ENCODE measurements at places on chromosomes 2 and 18.

- DNase-seq = no peak
Measured at GRCh38 chr2:158497486-158497885, 40.7 kb downstream of the PKP4 start.

- no peak for DNase-seq
Measured at GRCh38 chr2:218019411-218020060, 16.7 kb upstream of the TNS1 start.

DNA sequence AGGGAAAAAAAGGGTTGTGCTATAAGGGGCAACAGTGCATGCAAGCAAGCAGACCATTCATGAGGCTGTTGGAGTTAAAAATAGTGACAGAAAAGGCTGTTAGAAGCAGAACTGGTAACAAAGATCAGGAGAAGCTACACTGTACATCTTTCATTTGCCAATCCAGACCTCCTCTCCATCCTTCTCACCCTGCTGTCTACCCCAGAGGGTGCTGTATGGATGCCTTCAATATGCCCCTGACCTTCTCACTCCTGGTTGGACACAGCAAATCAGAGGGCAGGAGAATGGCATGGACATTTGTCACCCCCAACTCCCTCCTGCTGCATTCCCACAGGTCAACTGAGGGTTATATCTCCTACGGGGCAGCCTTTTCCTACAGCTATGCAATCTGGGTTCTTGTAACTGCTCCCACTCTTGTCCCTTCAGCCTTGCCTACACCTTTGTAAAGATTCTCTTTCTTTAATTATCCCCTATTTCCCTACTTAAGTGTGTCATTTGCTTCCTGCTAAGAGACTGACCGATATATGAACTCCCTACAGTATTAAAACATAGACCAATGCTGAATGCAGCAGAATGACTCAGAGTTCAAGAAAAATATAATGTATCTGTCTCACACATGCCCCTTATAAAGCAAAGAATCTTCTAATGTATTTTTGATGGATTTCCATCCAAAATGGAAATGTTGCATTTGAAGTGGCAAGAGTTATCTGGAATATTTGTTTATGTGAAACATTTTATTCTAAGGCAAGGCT, 169.2 kb upstream of the NCKAP5 start:
- DNase-seq = no peak

GRCh38 chr18:31980863-31981262, 37.8 kb upstream of the RNF125 start:
- DNase-seq = no peak

DNA sequence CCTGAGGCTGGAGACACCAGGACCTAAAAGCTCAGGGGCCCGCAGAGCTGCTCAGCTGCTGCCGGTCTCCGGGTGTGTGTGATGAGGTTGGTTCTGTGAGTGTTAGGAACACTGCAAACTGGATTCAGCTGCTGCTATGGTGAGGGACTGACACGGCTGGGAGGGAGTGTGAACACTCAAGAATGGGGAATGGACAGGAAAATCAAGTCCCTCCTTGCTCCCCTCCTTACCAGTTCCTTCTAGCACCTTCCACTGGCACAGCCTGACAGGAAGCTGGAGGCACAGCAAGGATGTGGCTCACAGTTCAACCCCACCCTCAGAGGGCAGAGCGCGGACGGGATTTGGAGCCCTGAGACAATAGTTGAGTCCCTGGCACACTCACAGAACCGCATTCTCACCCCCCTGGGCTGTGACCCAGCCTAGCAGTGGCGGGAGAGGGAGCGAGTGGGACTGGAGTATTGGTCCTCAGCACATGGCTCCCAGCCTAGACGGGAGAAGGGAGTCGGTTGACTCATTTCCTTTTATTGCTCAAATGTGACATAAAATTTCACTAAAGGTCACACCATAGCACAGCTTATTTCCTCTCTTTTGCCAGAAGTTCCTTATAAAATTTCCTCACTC, 42.5 kb downstream of the LRRC30 start:
- peak; percentile 60 for DNase-seq

DNA sequence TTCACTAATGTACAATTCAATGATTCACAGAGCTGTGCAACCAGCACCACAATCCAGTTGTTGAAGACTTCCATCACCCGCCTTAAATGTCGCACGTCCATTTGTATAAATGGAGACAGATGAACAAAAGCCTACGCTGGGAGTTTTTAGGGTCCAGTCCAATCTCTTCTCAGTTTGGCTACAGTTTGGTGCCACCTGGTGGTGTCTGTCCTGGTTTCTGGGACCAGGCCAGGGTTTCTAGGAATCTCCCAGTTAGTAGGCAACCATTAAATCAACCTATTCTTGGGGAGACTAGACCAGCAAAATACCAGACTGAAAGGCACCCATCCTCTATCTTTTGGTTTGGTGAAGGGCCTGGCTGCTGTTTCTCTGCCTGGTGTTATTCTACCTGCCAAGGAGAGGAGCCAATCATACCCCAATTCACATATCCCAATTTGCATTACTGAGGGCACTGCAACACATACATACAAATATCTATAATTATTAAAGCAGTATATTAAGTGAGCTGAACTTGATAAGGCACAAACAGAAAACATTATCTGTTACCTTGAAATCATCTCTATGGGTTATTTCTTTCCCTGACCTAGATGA, 3.2 kb upstream of the DDX1 start:
- DNase-seq = peak; percentile 83

DNA sequence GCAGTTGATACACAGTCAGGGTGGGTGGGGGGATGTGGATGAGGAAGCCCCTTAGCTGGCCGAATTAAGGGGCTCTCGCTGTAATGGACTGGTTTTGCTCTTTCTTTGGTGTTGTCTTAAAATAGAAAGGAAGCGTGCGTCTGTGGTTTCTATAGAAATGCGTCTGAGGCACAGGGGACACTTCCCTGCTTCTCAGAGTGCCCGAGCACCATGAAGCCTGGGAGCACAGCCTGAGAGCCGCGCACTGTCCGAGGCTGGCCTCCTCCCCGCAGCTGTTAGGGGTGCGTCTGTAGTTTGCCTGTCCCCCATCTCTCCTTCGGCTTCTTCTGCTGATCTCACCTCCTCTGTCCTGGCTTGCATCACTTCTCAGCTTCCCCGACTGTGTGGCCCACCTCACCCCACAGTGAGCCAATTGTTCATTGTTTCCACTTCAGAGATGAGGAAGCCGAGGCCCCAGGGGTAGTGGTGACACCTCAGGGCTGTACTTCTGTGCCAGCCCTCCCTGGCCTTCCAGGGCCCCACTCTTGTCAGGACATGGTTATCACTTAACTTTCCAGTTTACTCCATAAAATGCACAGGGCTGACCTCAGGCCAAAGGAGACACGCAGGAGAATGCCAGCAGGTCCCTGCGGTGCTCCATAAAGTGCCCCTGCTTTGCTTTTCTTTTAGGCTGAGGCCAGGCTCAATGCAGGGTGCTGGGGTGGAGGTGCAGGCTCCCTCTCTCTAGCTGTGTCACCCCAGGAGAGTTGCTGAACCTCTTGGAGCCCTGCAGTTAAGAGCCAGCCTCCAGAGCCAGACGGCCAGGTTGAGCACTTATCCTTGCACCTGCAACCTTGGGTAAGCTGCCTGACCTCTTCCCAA, 210.6 kb downstream of the SEPTIN10 start:
- DNase-seq = no peak

DNA sequence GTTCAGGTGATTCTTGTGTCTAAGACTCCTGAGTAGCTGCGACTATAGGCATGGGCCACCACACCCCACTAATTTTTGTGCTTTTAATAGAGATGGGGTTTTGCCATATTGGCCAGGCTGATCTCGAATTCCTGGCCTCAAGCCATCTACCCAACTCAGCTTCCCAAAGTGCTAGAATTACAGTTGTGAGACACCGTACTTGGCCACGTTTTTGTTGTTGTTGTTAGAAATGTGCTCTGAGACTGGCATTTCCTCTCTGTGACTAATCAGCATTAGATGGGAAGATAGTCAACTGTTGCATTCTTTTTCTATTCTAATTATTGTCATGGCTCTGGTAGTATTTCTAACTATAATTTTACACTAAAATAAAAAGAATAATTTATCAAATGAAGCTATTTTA, 191.7 kb downstream of the CAMKMT start:
- peak; percentile 85 for DNase-seq

- DNase-seq = peak; percentile 88
Measured at GRCh38 chr2:9327873-9328352, 95.4 kb downstream of the ITGB1BP1 start.

- DNase-seq = no peak
Measured at GRCh38 chr2:226154610-226155009, 645.0 kb downstream of the IRS1 start.

GRCh38 chr2:214482728-214483127, 71.9 kb downstream of the VWC2L start:
- no peak for DNase-seq

DNA sequence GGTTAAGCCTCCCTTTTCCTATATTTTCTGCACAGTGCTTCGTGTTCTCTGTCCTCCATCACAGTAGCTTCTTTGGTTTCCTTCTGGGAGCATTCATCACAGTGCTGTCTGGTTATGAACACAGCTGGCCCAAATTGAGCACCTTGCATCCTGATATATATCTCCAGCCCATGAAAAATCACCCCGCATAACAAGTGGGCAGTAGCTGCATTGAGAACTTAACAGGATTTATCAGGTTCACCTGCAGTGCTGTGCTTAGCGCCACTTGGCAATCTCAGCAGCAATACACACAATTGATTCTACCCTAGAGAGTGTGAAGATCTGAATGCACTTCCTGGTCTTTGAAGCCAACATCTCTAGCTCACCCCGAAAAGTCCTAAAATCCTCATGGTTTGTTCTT, 408.0 kb downstream of the RNF144A start:
- DNase-seq = no peak

DNA sequence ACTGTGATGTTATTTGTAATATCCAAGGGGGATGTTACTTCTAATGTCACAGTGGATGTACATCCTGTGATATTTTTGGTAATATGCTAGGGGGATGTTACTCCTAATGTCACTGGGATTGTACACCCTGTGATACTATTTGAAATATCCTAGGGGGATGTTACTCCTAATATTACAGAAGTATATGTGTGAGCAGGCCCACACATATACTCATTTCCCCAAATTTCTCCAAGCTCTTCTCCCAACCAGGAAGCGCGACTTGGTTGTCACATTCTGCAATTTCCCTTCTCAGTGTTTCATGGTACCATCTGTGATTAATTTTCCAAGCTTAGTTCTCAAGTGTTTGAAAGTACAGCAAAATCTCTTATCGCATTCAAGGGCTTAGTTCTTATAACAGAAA, 29.5 kb upstream of the CHN1 start:
- DNase-seq = no peak

- peak; percentile 5 for DNase-seq
Measured at GRCh38 chr2:37506407-37507050, 162.1 kb downstream of the QPCT start.

GRCh38 chr2:135909976-135910375, 33.7 kb upstream of the MCM6 start:
- peak; percentile 10 for DNase-seq

GRCh38 chr2:174717273-174717672, 47.0 kb downstream of the CHRNA1 start:
- DNase-seq = no peak
